Spinal cord (tissue), 10 donors: ENCODE measurements at places on chromosomes 7 and 10. TPM values are rescaled to one million over a fixed set of nuclear protein-coding genes. Genes with fewer than 3 reads are reported as not detected.

Gene IDI2
- polyA plus RNA-seq: 0.12 TPM

Gene DUS4L
- 14.8 TPM for polyA plus RNA-seq

Gene ATOH7
- 0.99 TPM for polyA plus RNA-seq

Gene NAT16
- 6.9 TPM for polyA plus RNA-seq

Gene HECW1
- 20.9 TPM for polyA plus RNA-seq

Gene ANXA8L1
- polyA plus RNA-seq: not detected

Gene BLOC1S2
- 83.8 TPM for polyA plus RNA-seq

Gene HMX3
- polyA plus RNA-seq: 0.27 TPM
